ENCODE measurements at places on chromosomes 5 and 9. TPM values are rescaled to one million over a fixed set of nuclear protein-coding genes. Genes with fewer than 3 reads are reported as not detected.
A peak's percentile ranks its signal among the peaks of the same experiment; 100 is the strongest.

GRCh38 chr5:146447734-146448380, 724 bp downstream of the TCERG1 start:
- no peak for DNase-seq

GRCh38 chr5:143836161-143836725, 24.3 kb downstream of the HMHB1 start:
- no peak for DNase-seq

DNA sequence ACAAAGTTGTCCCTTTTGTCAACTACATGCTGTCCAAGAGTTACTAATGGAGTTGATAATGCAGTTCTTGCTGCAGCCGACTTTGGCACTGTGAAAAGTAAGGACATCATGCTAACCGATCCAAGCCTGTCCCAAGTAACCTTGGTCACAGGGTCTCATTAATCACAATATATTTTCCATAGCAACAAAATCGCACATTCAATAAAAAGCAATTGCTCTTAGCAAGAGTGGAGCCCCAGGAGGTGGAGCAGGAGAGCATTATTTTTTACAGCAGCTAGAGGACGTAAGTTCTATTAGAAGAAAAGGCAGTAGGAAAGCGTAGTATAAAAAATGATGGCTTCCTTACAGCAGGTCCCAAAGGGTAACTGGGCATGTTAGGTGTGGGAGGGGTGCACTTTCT, 570.3 kb downstream of the EBF1 start:
- no peak for DNase-seq

- peak; percentile 76 for DNase-seq
Measured at GRCh38 chr5:144028636-144029035, 141.8 kb downstream of the YIPF5 start.

DNA sequence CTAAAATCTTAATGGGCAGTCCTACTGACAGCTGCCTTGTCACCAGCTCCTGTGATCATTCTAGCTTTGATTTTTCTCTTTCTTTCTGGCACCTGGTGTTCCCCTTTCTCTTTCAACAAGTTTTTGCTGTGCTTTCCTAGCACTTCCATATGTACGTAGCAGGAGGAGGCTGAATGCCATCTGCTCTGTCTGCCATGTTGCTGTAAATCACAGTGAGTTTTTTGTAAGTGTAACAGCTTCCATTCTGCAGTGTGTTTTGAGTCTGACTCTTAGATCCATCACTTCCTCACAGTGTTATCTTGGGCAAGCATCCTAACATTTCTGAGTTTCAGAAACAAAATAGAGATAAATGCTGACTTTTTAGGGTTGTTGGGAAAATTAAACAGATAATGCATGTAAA, 247.9 kb downstream of the DOCK8 start:
- DNase-seq = no peak

GRCh38 chr5:9766581-9766980, 136.4 kb upstream of the TAS2R1 start:
- DNase-seq = no peak

DNA sequence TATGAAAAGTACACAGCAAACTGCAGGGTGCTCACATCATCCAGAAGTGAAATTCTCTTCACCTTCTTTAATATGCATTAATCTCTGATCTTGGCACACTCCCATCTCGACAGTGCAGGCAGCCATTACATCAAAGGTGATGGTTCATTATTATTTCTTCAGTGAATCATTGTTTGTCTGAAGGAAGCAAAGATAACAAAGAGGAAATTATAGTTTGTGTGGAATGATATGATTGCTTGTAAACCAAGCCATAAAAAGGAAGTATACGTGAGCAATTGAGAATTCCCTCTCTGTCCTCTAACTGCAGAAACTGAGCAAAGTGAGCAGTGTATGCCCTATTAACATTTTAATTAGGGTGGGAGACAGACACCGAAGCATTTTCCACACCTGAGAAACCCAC, 171.6 kb upstream of the PPP1R2B start:
- no peak for DNase-seq

DNA sequence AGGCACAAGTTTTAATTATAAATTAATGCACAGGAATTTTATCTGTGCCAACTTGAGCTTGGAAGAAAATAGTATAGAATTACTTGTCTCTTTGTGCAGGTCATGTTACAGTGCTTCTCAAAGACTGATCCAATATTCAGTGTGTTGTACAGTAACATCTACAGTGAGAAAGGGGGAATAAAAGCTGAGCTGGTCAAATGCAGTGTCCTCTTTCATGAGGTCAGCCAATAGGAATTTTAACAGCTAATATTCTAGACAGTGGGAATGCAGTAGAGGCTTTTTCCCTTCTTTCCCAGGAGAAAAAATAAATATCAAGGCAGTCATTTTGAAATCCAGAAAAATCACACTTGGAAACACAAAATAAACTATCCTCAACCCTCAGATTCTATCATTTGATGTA, 95.7 kb upstream of the ITGA1 start:
- no peak for DNase-seq

DNA sequence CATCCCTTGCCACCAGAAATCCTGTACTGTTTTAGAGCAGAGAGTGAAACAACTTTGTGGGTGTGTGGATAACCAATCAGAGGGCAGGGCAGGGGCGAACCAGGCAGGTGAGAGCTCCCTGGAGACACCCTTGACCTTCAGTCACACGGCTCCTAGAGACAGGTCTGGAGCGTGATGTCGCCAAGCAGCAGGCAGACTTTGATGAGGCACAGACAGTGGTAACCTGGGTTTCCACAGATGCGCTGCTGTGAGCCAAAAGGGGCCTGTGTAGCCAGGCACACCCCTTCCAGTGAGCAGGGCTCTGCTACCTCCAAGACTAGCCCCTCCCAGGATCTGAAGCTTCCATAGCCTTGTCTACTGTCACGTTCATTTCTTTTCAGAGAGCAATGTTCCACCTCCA, 317.8 kb upstream of the ADCY2 start:
- no peak for DNase-seq

DNA sequence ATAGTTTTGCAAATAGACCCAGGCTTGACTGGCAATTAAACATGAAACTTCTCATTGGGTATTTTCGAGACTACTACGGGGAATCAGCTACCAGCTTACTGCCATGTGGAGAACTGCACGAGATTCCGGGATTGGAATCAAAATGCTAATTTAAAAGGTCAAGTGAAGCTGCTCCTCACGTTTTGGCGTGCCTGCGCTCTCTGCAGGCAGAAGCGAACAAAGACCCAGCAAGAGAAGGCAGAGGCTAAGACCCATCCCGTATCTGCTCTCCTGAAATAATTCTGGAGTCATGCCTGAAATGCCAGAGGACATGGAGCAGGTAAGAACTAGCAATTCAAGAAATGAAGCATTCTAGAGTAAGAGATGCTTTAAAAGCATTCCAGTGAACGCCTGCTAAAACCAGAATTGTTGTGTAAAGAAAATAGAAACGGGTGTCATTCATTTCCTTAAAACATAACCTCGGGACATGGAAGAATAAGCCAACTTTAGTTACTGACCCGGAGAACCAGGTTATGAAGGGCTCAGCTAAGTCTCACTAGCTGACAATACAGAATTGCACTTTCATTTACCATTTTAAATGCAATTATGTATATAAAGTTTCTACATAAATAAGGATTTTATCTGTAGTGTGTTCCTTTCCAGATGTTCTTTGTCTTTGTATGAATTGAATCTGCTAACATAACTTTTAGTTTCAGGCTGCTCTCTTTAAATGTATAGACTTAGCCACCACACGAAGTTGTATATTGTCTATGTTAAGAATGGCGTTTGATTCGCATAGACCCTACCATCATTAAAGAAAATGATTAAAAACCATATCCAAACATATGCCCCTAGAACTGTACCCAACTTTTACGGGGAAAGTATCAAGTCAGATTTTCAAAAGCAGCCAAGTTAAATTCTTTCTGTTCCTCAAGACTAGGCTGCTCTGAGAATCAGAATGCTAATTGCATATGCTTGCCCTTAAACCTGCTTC, 2.0 kb upstream of the MAT2B start:
- DNase-seq = peak; percentile 82

DNA sequence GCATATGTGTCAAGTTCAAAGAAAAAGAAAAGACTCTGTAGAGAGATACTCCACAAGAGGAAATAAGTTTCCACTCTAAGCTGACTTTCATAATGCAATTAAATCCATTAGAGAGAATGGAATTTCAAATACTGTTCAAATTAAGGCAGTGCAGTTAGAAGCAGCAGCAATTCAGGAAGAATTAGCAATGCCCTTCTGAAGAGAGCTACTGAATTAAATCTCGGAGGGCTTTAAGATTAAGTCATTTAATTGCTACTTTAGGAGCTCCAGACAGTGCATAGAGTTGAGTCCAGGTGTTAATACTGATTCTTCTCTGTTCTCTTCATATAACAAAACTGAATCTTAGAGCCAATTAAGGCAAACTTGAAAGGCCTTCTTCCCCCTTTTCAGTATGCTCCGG, 8.5 kb downstream of the CDH12 start:
- no peak for DNase-seq

- peak; percentile 78 for DNase-seq
Measured at GRCh38 chr5:133868946-133869518, 99.4 kb downstream of the C5orf15 start.

DNA sequence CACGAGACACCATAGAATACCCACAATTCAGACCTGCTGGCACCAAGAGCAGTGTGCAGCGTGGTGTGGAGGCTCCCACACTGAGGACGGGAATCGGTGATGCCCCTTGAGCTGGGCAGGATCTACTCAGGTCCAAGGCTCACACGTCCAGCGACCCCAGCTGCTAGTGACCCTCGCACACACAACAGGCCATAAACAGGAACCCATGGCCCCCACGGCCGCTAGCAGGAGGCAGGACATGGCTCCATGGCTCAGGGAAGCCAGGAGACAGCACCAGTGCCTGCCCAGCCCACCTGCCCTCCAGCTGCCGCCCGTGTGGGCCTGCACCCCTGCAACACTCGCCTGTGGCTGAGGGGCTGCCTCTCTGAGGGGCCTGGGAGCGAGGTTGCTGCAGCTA, 43.4 kb upstream of the SLC9A3 start:
- DNase-seq = no peak

The MUSK gene
- polyA plus RNA-seq = 10.2 TPM

The BNC2 gene
- polyA plus RNA-seq = 5.3 TPM

The ZER1 gene
- 46.0 TPM for polyA plus RNA-seq

The PIP5KL1 gene
- 3.3 TPM for polyA plus RNA-seq

The GALT gene
- 46.6 TPM for polyA plus RNA-seq

The OGN gene
- 301 TPM for polyA plus RNA-seq

The MARCHF11 gene
- not detected for polyA plus RNA-seq

The FCN1 gene
- polyA plus RNA-seq = 3.8 TPM
